ENCODE measurements at places on chromosomes 5 and 9. TPM values are rescaled to one million over a fixed set of nuclear protein-coding genes. Genes with fewer than 3 reads are reported as not detected.

GRCh38 chr9:104826079-104826775 lies 62.3 kb downstream of the NIPSNAP3B start:
- H3K4me3 ChIP-seq: no peak overlapping the region
- H3K36me3 ChIP-seq: peaks cover 51% of the 10 kb centered on the region
- H3K27ac ChIP-seq: no peak overlapping the region

DNA sequence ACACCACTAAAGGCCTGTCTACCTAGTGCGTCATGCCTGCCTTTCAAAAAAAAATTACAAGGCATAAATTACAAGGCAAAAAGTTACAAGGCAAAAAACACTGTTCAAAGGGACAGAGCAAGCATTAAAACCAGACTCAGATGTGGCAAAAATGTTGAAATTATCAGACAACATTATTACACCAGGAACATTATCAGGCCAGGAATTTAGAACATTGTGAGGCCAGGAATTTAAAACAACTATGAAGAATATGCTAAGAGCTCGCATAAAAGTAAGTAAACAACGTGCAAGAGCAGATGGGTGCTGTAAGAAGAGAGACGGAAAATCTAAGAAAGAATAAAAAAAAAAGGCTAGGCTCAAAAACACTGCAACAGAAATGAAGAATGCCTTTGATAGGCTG lies 18.2 kb upstream of the MLANA start:
- H3K36me3 ChIP-seq: peaks cover 5% of the 10 kb centered on the region
- peak overlapping the region; percentile 75 for H3K27ac ChIP-seq

- H3K36me3 ChIP-seq: no peaks in the 10 kb centered on the region
- no peaks in the 10 kb centered on the region for H3K27me3 ChIP-seq
- no peaks in the 10 kb centered on the region for H3K4me1 ChIP-seq
- no peak for DNase-seq
- no peak overlapping the region for H3K27ac ChIP-seq
Observed at GRCh38 chr9:86163503-86163902, 64.1 kb upstream of the GOLM1 start.

DNA sequence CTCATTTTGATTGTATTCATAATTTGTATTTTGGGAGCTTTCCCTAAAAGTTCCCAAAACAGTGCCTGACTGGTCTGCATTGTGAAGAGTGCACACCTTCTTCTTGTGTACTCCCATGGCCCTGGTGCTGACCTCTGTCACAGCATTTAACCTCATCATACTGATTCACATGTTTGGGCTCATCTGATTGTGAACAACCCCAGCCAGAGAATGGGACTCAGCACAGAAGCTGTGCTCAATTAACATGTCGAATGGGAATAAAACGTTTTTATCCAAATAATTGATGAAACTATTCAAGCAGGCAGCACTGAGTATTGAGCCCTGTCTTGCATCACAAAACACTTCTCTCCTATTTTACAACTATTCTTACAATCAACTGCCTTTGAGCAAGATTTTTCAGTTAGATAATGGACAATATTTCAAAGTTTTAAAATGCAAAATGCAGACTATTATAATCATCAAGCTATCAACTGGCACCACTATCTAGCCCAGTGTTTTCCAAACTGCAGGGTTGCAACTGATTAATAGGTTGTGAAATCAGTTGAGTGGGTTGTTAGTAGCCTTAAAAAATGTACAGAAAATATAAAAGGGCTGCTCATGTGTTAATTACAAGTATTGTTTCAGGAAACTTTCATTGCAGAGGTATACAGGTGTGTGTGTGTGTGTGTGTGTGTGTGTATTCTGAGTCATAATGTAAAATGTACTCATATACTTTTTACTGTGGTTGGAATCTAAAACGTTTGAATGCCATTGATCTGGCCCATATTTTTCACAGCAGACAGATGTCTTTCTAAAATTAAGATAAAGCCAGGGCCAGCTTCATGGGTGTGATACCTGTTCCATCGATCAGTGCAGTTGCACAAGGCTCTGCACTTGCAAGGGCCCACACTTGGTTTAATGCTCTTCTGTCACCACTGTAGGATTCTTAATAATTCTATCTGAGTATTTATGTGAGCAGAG lies 190.5 kb downstream of the PIK3R1 start:
- peaks cover 25% of the 10 kb centered on the region for H3K4me1 ChIP-seq
- H3K4me3 ChIP-seq: no peak overlapping the region
- peak overlapping the region; percentile 57 for H3K27ac ChIP-seq
- DNase-seq: no peak
- no peaks in the 10 kb centered on the region for H3K27me3 ChIP-seq

DNA sequence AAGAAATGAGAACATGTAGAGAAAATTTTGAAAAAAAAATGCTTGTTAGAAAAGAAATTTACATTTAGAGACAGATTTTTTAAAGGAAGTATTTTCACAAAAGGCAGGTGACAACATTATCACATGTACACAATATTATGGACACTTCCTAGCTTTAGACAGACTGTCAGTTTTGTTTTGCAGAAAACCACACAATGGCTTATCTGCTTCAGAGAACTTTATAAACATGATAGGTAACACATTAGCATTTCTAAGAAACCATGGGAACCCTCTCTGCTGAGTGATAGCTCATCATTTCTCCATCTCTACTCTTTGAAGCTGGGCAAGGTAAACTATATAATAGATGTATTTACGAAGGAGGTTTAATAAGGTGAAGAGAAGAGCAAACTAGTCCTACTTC lies 25.6 kb downstream of the POU5F2 start:
- H3K4me3 ChIP-seq: no peak overlapping the region
- H3K36me3 ChIP-seq: no peaks in the 10 kb centered on the region
- no peak overlapping the region for H3K27ac ChIP-seq
- H3K27me3 ChIP-seq: no peaks in the 10 kb centered on the region
- peaks cover 31% of the 10 kb centered on the region for H3K4me1 ChIP-seq

DNA sequence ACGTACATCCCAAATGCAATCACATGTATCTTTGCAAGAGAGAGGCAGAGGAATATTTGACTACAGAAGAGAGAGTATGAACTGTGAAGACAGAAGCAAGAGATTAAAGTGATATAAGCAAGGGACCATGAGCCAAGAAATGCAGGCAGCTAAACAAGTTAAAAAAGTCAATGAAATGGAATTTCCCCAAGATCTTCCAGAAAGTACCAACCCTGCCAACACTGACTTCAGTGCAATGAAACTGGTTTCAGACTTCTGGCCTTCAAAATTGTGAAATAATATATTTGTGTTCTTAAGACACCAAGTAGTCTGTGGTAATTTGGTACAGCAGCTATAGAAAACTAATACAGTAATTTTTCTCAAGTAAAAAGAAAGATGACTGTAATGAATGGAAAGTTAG lies 20.9 kb downstream of the FOXI1 start:
- H3K4me1 ChIP-seq: peaks cover 8% of the 10 kb centered on the region
- H3K36me3 ChIP-seq: peaks cover 13% of the 10 kb centered on the region
- no peaks in the 10 kb centered on the region for H3K27me3 ChIP-seq
- H3K4me3 ChIP-seq: no peak overlapping the region
- no peak overlapping the region for H3K27ac ChIP-seq
- DNase-seq: no peak

DNA sequence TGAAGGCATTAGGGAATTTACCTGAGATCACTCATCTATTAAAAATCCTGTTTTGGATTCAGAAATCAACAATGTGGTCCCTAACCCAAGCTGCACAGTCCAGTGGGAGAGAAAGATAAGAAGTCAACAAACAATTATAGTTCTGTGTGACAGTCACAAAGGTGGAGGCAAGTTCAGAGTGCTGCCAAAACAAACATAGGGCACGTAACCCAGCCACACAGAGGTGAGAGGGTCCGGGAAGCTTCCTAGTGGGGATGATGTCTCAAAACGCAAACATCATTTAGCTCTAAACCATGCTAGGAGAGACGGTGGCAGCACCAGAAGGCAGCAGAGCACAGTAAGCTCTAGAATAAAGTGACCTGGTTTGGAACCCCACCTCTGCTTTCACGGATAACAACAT lies 158.9 kb downstream of the MAPKAP1 start:
- no peaks in the 10 kb centered on the region for H3K36me3 ChIP-seq
- H3K27ac ChIP-seq: peak overlapping the region; percentile 43
- H3K4me3 ChIP-seq: no peak overlapping the region
- DNase-seq: no peak

DNA sequence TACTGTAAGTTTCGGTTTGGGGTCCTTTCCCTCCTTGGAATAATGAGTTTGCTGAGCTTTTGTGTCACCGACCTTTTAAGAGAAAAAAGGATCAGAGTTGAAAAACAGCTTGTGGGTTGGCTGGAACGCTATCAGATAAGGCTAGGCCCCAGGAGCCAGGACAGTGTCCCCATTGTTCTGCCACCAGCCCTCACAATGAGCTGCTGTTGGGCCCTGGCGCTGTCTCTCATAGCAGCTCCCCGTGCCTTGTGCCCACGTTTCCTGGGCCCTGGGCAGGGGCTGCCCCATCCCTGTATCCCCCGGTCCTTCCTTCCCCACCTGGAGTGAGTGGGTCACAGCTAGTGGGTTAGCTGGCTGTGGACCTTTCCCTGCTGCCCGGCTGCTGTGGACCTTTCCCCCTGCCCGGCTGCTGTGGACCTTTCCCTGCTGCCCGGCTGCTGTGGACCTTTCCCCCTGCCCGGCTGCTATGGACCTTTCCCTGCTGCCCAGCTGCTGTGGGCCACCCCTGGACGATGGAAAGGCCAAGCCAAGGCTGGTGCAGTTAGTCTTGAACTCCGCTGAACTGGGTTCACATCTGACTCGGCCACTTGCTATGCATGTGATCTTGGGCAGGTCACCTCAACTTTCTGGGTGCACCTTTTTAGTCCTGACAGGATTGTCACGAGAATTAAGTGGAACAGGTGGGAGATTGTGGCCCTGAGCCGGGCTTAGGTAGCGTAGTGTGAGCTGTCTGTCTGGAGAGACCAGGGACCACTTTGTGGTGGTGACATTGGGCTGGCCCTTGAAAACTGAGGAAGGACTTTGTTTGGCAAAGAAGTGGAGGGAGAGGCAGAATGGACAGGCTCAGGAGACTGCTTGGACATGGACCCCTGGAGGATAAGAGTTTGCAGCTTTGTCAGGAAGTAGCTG lies 99.5 kb downstream of the DAB2IP start:
- H3K36me3 ChIP-seq: no peaks in the 10 kb centered on the region
- no peak overlapping the region for H3K4me3 ChIP-seq
- H3K4me1 ChIP-seq: peaks cover 10% of the 10 kb centered on the region
- no peak overlapping the region for H3K27ac ChIP-seq
- DNase-seq: no peak

- peaks cover 3% of the 10 kb centered on the region for H3K27me3 ChIP-seq
- H3K4me3 ChIP-seq: no peak overlapping the region
- H3K36me3 ChIP-seq: no peaks in the 10 kb centered on the region
- no peak for DNase-seq
- peaks cover 8% of the 10 kb centered on the region for H3K4me1 ChIP-seq
Observed at GRCh38 chr9:77432053-77432452, 216.1 kb downstream of the GNA14 start.

GRCh38 chr9:117772960-117773359 lies 68.8 kb downstream of the TLR4 start:
- H3K36me3 ChIP-seq: no peaks in the 10 kb centered on the region
- H3K4me1 ChIP-seq: no peaks in the 10 kb centered on the region
- H3K27me3 ChIP-seq: peaks cover 24% of the 10 kb centered on the region
- no peak overlapping the region for H3K27ac ChIP-seq
- H3K4me3 ChIP-seq: no peak overlapping the region
- no peak for DNase-seq

DNA sequence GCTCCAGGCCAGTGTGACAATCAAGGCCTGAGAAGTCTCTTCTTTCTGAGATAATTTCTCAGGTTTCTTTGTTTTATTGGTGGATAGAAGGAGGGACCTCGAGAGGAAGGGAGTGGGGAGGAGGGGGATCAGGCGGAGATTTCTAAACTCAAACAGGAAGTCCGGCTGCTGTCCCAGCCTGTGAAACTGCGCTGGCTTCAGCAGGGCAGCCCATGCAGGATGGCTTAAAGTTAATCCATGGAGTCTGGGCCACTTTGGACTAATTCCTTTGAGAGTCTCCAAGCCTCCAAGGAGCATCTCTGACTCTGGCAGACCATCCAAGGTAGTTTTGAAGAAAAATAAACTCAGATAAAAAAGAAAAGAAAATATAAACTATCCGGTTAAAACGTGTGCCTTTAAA lies 378.5 kb downstream of the MLLT3 start:
- H3K4me3 ChIP-seq: no peak overlapping the region
- H3K27me3 ChIP-seq: peaks cover 6% of the 10 kb centered on the region
- peak overlapping the region; percentile 36 for H3K27ac ChIP-seq
- DNase-seq: no peak
- H3K4me1 ChIP-seq: peaks cover 15% of the 10 kb centered on the region

GRCh38 chr5:103561685-103562452 lies 720 bp downstream of the NUDT12 start:
- DNase-seq: no peak
- peak overlapping the region; percentile 95 for H3K27ac ChIP-seq
- H3K36me3 ChIP-seq: peaks cover 10% of the 10 kb centered on the region
- H3K4me1 ChIP-seq: peaks cover 21% of the 10 kb centered on the region

DNA sequence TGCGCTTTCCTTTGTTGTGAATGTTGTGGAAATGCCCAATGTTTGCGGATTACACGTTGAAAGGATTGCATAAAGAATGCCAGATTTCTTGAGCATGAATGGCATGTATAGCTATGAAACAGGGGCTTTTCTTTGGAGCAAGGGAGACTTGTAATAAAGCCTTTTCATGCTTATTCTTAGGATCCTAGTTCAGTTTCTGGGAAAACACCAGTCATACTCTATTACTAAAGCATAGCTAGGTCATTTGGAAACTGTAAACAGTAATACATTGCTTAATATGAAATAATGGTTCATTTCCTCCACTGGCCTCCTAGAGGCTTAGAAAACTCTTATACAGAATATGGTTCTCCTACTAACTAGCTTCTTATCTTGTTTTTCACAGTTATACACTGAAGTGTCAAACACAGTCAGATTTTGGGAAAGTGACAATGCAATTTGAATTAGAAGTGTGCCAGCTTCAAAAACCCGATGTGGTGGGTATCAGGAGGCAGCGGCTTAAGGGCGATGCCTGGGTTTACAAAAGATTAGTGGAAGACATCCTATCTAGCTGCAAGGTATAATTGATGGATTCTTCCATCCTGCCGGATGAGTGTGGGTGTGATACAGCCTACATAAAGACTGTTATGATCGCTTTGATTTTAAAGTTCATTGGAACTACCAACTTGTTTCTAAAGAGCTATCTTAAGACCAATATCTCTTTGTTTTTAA lies 104.2 kb downstream of the MELK start:
- no peak for DNase-seq
- H3K36me3 ChIP-seq: peaks cover 29% of the 10 kb centered on the region
- no peak overlapping the region for H3K4me3 ChIP-seq
- H3K4me1 ChIP-seq: peaks cover 13% of the 10 kb centered on the region
- H3K27ac ChIP-seq: no peak overlapping the region

GRCh38 chr5:102314328-102314727 lies 18.2 kb upstream of the SLCO4C1 start:
- H3K27ac ChIP-seq: no peak overlapping the region
- H3K27me3 ChIP-seq: no peaks in the 10 kb centered on the region
- H3K4me1 ChIP-seq: peaks cover 18% of the 10 kb centered on the region
- no peak for DNase-seq

- no peaks in the 10 kb centered on the region for H3K27me3 ChIP-seq
- peaks cover 7% of the 10 kb centered on the region for H3K4me1 ChIP-seq
- H3K4me3 ChIP-seq: no peak overlapping the region
- H3K36me3 ChIP-seq: no peaks in the 10 kb centered on the region
Observed at GRCh38 chr5:123856766-123857165, 344.8 kb downstream of the CSNK1G3 start.

KCNIP1 gene
- 2.3 TPM for total RNA-seq

C9orf153 gene
- 0.41 TPM for total RNA-seq

ATG10 gene
- total RNA-seq: 14.8 TPM

MARCOL gene
- total RNA-seq: not detected

ACER2 gene
- 3.1 TPM for total RNA-seq

SPATA31A3 gene
- total RNA-seq: not detected

OR1Q1 gene
- not detected for total RNA-seq

TAF11L5 gene
- total RNA-seq: not detected

PCDHB2 gene
- total RNA-seq: 118 TPM

GZMA gene
- total RNA-seq: not detected

PCDHAC1 gene
- total RNA-seq: 10.1 TPM

CNTNAP3 gene
- total RNA-seq: 1.3 TPM

HAND1 gene
- total RNA-seq: 16.9 TPM

DDX41 gene
- total RNA-seq: 91.2 TPM

SMIM33 gene
- total RNA-seq: not detected

Measured in mesothelial cell of epicardium (in vitro differentiated cells).